ENCODE measurements at places on chromosomes 13 and 19.

GRCh38 chr13:97477844-97478243 lies 43.9 kb downstream of the RAP2A start:
- no peak for DNase-seq

- no peak for DNase-seq
These were observed at the start of gene LMTK3 for GRCh38 chr19:48511800-48512503. Gene LMTK3, minus strand, starts transcription at chr19:48511835. Its CDS starts 259 bp downstream, at chr19:48511576.

DNA sequence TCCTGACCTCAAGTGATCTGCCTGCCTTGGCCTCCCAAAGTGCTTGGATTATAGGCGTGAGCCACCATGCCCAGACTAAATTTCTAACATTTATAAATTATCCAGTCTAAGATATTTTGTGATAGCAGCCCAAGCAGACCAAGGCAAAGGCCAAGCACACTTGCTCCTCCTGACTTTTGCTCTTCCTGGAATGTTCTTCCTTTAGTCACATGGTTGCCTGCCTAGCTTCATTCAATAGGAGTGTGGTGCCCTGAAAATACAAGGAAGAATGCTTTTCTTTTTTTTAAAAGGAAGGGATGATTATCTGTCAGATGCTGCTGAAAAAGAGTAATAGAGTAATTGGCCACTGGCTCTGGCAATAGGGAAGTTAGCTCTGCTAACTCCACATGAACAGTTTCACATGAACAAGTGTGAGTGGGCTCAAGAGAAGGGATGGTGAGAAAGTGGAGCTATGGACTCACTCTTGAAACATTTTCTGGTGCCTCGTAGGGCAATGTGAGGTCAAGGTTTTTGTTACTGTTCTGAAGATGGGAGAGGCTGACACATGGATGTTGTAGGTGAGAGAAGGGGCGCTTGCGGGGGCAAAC lies 47.1 kb downstream of the USPL1 start:
- DNase-seq: no peak

GRCh38 chr13:89751432-89751930 lies 1596.0 kb upstream of the MIR17HG start:
- no peak for DNase-seq

DNA sequence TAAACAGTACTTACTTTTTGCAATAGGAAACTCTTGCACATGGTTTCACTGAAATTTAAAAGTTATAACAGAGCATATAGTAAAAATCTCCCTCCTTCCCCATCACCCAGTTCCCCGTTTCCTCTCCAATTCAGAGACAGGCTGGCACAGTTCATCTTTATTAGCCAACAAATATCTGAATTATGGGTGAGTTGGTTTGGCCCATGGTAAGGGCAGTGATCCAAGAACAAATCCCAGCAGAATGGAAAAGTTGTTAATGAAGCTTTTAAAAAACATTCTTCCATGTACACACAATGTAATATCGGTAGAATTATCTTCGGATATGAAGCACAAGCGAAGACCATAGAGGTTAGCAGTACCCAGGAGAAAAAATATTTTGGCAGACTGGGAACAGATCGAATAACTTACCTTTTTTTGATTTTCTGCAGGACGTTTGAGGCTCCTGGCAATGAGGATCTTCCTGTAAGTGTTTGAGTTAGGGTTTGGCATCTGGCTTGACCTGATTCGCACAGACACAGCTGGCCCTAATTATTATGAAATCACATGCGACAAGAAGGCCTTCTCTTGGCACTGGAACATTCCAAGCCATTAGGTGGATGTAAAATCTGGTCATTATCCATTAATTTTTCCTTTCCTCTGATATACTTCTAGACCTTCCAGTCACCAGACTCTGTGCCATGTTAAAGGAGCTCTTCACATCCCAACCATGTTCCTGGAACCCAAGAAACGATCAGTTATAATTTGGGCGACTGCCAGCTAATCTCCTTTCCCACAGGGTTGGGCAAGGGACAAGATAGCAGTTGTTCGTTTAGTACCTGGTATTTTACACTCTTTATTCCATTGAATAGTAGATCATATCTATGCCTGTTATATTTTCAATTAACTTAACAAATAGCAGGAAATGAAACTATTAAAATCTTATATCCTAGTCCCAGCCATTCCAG lies 139.4 kb upstream of the TSC22D1 start:
- no peak for DNase-seq

GRCh38 chr13:51849145-51850101 lies 4.4 kb upstream of the TMEM272 start:
- no peak for DNase-seq

- no peak for DNase-seq
These were observed 11.1 kb downstream of the PDE4A start for GRCh38 chr19:10431254-10431942.

- DNase-seq: no peak
These were observed 644.4 kb downstream of the PCDH9 start for GRCh38 chr13:66585669-66586203.

DNA sequence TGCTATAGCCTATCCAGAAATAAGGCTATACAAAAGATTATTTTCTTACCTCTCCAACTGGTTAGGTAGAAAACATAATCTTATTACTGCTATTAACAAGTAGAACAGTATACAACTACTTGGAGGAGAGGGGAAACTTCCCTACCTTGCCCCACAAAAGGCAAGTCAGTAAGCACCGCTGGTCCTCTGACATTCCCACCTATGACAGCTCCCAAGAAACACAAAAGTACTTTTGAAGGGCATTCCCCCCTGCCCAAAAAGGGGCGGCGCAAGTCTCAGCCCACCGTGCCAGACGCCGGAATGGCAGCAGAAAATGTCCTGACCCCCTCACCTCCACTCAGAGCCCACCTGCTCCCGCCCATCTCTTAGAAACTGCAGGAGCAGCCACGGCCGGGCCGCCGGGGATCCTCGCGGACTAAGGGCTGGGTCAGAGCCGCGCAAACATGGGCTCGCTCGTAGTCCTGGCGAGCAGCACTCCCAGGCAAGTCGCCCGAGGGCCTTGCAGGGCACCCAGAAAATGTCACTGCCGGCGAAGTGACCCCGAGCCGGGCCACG lies 437 bp downstream of the SUCLA2 start:
- no peak for DNase-seq

DNA sequence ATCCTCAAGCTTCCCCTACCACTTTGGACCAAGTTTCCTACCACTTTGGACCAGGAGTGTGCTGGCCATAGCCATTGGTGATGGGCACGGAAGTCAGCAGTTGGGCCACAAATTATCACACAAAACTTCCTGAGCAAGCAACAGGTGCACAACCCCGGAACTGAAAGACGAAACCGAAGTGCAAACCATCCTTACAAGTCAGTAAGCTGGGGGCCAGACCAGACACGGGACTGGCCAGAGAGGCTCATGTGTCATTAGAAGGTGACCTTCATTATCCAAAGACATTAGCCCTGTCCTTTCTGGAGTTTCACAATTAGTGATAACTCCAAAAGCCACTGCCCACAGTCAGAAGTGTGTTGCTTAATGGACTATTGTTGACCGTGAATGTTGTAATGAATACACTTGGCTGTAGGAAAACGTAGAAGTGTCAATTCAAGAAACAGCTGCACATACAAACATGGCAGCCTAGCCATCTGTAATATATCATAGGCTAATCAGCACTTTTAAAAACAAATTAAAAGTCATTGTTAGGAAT lies 244.1 kb upstream of the IRS2 start:
- DNase-seq: no peak

- DNase-seq: no peak
These were observed 49.8 kb downstream of the CCNE1 start for GRCh38 chr19:29861574-29861973.

- DNase-seq: no peak
These were observed 14.7 kb upstream of the DHDH start for GRCh38 chr19:48918801-48919247.

DNA sequence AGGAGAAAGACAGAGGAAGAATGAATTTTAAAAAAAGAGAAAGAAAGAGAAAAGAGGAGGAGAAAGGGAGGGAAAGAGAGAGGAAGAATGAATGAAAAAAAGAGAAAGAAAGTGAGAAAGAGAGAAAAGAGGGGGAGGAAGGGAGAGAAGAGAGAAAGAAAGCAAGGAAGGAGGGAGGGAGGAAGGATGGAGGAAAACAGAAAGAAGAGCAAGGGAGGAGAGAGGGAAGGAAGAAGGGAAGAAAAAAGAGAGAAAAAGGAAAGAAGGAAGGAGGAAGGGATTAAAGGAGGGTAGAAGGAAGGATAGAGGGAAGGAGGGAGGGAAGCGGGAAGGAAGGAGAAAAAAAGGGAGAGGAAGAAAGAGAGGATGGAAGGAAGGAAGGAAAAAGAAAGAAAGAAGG lies 122.3 kb upstream of the ZNF507 start:
- DNase-seq: no peak

GRCh38 chr19:46173886-46174480 lies 25.9 kb downstream of the IGFL2 start:
- no peak for DNase-seq

DNA sequence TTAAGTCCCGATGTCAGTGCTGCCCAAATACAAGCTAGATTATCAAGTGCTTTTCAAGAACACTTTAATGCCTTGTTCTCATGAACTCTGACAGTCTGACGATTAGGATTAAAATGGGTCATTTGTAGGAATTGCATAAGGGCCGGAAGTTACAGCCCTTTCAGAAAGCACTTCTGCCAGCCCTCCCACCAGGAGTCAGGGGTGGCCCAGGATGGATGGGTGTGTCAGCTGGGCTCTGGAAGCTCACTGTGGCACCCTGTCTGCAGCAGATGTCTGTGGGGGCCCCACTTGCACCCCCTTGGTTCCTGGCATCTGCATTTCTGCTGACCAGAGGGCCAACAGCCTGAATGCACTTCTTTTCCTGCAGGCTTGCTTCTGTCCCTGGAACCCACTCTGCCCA lies 712.7 kb downstream of the UQCRFS1 start:
- no peak for DNase-seq

GRCh38 chr19:4781801-4782200 lies 9.7 kb upstream of the FEM1A start:
- no peak for DNase-seq

GRCh38 chr19:15717809-15718208 lies 10.0 kb upstream of the OR10H2 start:
- DNase-seq: no peak

DNA sequence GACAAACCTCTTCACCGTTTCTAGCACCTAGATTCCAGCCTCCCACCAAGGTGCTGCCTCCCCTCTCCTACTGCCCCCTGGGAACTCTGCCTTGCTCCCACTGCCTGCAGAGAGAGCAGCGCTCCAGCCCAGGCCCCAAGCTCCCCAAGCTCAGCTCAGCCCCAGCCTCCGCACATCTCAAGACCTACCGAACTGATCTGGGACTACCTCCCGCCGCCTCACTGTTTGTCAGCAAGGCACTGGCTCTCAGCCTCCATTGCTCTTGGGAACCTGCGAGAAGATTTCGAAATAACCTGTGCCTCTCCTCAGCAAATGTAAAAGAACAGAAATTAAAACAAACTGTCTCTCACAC lies 92.4 kb upstream of the GPR183 start:
- DNase-seq: no peak

DNA sequence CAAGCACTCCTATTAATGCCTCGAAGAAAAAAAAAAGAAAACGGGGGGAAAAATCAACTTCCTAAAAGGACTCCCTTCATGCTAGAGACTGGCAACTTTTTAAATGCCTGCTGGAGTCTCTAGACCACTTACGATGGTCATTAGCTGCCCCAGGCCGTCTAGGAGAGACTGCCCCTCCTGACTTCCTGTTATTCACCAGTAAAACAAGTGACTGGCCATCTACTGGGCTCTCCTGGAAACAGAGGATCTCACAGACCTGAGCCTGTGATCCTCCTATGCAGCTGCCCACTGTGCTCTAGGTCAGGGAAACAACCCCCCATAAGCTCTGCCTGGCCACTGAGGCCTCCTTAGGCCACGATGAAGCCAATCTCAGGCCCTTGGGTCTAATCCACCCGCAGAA lies 7.4 kb downstream of the ZNF266 start:
- no peak for DNase-seq

- no peak for DNase-seq
These were observed 598.7 kb upstream of the KLF12 start for GRCh38 chr13:74732736-74733385.

- DNase-seq: no peak
These were observed 172.7 kb upstream of the MAB21L1 start for GRCh38 chr13:35649162-35649561.

DNA sequence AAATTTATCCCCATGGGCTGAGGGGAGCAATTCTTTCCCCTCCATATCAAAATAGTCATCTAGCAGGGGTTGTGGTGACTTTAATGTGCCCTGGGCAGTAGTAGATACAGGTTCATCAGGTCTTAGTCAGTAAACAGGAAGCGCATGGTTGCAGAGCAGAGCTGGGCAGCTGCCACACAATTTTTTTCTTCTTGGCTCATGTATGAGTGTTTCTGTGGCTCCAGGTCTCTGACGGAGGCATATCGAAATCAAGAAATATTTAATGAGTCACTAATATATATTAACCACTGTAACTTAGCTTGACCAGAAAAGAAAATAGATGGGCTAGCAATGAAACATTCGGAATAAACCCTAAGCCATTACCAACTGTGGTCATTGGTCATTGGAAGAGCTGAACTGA lies 68.4 kb upstream of the UBL3 start:
- DNase-seq: no peak
